Small intestine (tissue), 16 donors: ENCODE measurements at places on chromosomes 1 and 21. TPM values are rescaled to one million over a fixed set of nuclear protein-coding genes. Genes with fewer than 3 reads are reported as not detected.

IVL gene
- not detected for polyA plus RNA-seq

GRIK1 gene
- polyA plus RNA-seq: 0.37 TPM

TMEM53 gene
- polyA plus RNA-seq: 25.4 TPM

ZNF691 gene
- 6.7 TPM for polyA plus RNA-seq

USH2A gene
- polyA plus RNA-seq: not detected

TTC22 gene
- 10.7 TPM for polyA plus RNA-seq

RNF186 gene
- 47.0 TPM for polyA plus RNA-seq

PEX11B gene
- 30.6 TPM for polyA plus RNA-seq

OPRD1 gene
- 0.06 TPM for polyA plus RNA-seq

C1orf94 gene
- not detected for polyA plus RNA-seq

USP25 gene
- 22.8 TPM for polyA plus RNA-seq

WDR64 gene
- polyA plus RNA-seq: not detected

C1orf116 gene
- polyA plus RNA-seq: 18.9 TPM

KIF2C gene
- polyA plus RNA-seq: 11.6 TPM

SUSD4 gene
- polyA plus RNA-seq: 1.5 TPM

S100A14 gene
- polyA plus RNA-seq: 952 TPM

NOS1AP gene
- polyA plus RNA-seq: 0.89 TPM

HNRNPR gene
- 55.2 TPM for polyA plus RNA-seq

LCE1F gene
- polyA plus RNA-seq: not detected

PTPN14 gene
- polyA plus RNA-seq: 6.1 TPM

SPRR5 gene
- not detected for polyA plus RNA-seq

PTGS2 gene
- polyA plus RNA-seq: 1.9 TPM
